ENCODE measurements at places on chromosomes 11 and 22. TPM values are rescaled to one million over a fixed set of nuclear protein-coding genes. Genes with fewer than 3 reads are reported as not detected.

SCN4B gene
- 0.19 TPM for total RNA-seq

CCDC87 gene
- 0.44 TPM for total RNA-seq

NXPE4 gene
- not detected for total RNA-seq

OR8J1 gene
- total RNA-seq, result not detected

NRXN2 gene
- total RNA-seq, result 15.9 TPM

BTG4 gene
- total RNA-seq, result not detected

FLRT1 gene
- total RNA-seq, result not detected

C11orf16 gene
- total RNA-seq, result not detected

PANX3 gene
- not detected for total RNA-seq

BLID gene
- 1.2 TPM for total RNA-seq

All from cardiac ventricle fibroblast (primary cell).